Upper lobe of left lung (tissue), 6 donors: ENCODE measurements at places on chromosomes 6 and 20. TPM values are rescaled to one million over a fixed set of nuclear protein-coding genes. Genes with fewer than 3 reads are reported as not detected.

Gene HCRTR2
- 0.17 TPM for total RNA-seq

Gene MARCKS
- total RNA-seq: 63.4 TPM

Gene FAM50B
- 13.7 TPM for total RNA-seq

Gene SNAI1
- 4.1 TPM for total RNA-seq

- DNase-seq: no peak
- no peaks in the 10 kb centered on the region for H3K4me1 ChIP-seq
- no peak overlapping the region for H3K27ac ChIP-seq
- H3K36me3 ChIP-seq: no peaks in the 10 kb centered on the region
Observed at GRCh38 chr20:20814685-20815084, 102.2 kb upstream of the RALGAPA2 start.

- no peak overlapping the region for H3K4me3 ChIP-seq
- H3K27me3 ChIP-seq: no peaks in the 10 kb centered on the region
- no peaks in the 10 kb centered on the region for H3K4me1 ChIP-seq
Observed at GRCh38 chr20:56952258-56953047, 314.0 kb downstream of the BMP7 start.

- H3K36me3 ChIP-seq: no peaks in the 10 kb centered on the region
- H3K27ac ChIP-seq: no peak overlapping the region
- no peaks in the 10 kb centered on the region for H3K4me1 ChIP-seq
- DNase-seq: no peak
- no peak overlapping the region for H3K4me3 ChIP-seq
Observed at GRCh38 chr6:163830641-163831040, 416.1 kb downstream of the QKI start.

- H3K4me3 ChIP-seq: no peak overlapping the region
- no peak for DNase-seq
- no peaks in the 10 kb centered on the region for H3K27me3 ChIP-seq
- H3K4me1 ChIP-seq: peaks cover 11% of the 10 kb centered on the region
- no peaks in the 10 kb centered on the region for H3K36me3 ChIP-seq
Observed at GRCh38 chr20:32352121-32352720, 5.9 kb upstream of the ASXL1 start.

DNA sequence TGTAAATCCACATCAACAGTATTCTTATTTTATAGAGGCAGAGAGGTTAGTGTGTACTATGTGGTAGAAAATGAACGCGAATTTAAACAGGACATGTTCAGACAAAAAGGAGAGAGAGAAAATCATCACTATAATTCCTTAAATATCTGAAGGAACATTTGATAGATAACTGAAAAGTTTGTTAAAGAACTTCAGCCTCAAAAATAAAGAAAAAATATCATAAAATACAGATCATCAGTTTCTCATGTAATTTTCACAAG, 169.2 kb downstream of the PTPRK start:
- H3K36me3 ChIP-seq: no peaks in the 10 kb centered on the region
- H3K27ac ChIP-seq: no peak overlapping the region
- no peak overlapping the region for H3K4me3 ChIP-seq

- no peaks in the 10 kb centered on the region for H3K27me3 ChIP-seq
- no peaks in the 10 kb centered on the region for H3K4me1 ChIP-seq
- no peak overlapping the region for H3K4me3 ChIP-seq
- H3K27ac ChIP-seq: no peak overlapping the region
- H3K36me3 ChIP-seq: no peaks in the 10 kb centered on the region
Observed at GRCh38 chr6:125714441-125715090, 34.9 kb upstream of the HEY2 start.

DNA sequence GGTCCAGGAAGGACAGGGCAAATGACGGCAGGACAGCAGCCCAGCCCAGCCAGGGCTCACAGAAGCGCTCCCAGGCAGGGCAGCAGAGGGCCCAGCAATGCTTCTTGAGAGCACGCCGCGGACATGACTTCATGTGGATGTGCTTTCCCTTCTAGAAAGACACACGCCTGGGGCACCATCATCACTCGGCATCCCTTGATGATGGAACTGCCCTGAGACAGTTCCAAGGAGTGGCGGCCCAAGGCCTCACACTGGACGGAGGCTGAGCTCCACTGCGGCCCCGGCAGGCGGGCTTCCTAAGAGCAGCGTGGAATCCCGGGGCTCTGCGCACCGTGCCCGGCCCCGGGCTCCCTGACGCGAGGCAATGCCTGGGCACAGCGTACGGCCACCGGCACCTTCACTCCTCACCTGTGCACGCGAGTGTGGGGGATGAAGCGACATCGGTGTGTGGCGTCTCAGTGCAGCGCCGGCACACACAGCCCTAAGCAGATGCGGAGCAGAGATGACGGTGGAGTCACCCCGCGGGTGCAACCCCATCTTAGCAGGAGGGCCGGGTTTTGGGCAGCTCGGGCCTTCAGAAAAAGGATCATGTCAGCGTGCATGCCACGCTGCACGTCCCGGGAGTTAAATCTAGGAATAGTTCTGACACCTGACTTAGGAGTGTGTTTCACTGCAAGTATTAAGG, 86.6 kb downstream of the THBS2 start:
- no peaks in the 10 kb centered on the region for H3K36me3 ChIP-seq
- no peak overlapping the region for H3K27ac ChIP-seq
- peaks cover 6% of the 10 kb centered on the region for H3K4me1 ChIP-seq
- DNase-seq: no peak

DNA sequence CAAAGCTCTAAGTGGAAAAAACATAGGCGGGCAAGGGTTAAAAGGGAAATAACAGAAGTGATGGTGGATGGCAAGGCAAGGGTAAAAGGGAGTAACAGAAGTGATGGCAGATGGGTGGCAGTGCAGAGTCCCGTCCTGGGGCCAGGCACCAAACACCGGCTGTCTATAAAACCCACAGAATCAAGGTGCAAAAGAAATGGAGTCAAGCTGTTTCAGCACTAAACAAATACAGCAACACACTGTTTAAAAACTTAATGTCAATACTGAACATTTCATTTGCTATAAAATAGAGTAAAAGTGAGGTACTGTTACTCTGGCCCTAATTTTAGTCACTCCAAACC, 87.6 kb downstream of the MAN1A1 start:
- no peaks in the 10 kb centered on the region for H3K36me3 ChIP-seq
- peaks cover 16% of the 10 kb centered on the region for H3K4me1 ChIP-seq
- DNase-seq: no peak
- peak overlapping the region; percentile 38 for H3K27ac ChIP-seq

- H3K36me3 ChIP-seq: no peaks in the 10 kb centered on the region
- H3K27ac ChIP-seq: peak overlapping the region; percentile 85
- peak overlapping the region; percentile 57 for H3K4me3 ChIP-seq
- DNase-seq: no peak
- H3K27me3 ChIP-seq: no peaks in the 10 kb centered on the region
Observed at GRCh38 chr20:23046431-23046830, 3.0 kb downstream of the THBD start.

DNA sequence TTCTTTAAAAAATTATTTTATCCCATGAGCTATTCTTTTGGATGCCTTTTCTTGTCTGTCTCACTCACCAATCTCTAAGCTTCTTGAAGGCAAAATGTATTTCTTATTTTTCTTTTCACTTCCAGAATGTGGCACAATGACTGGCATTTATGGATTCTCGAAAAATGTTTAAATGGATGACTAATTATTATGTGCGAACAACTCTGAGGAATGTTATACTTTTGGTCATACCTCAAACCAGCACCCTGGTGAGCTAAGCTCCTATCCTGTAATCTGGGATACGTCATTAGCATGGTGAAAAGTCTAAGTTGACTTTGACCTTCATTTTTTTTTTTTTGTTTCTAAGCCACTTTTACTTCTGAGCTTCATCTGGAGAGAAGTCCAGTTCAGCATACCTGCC, 214.0 kb upstream of the CEP162 start:
- no peaks in the 10 kb centered on the region for H3K4me1 ChIP-seq
- no peaks in the 10 kb centered on the region for H3K27me3 ChIP-seq
- no peak for DNase-seq
- H3K27ac ChIP-seq: no peak overlapping the region
- H3K4me3 ChIP-seq: no peak overlapping the region

GRCh38 chr6:29679962-29680361, 990 bp downstream of the ZFP57 start:
- H3K27me3 ChIP-seq: no peaks in the 10 kb centered on the region
- DNase-seq: no peak
- no peaks in the 10 kb centered on the region for H3K4me1 ChIP-seq
- no peak overlapping the region for H3K27ac ChIP-seq

DNA sequence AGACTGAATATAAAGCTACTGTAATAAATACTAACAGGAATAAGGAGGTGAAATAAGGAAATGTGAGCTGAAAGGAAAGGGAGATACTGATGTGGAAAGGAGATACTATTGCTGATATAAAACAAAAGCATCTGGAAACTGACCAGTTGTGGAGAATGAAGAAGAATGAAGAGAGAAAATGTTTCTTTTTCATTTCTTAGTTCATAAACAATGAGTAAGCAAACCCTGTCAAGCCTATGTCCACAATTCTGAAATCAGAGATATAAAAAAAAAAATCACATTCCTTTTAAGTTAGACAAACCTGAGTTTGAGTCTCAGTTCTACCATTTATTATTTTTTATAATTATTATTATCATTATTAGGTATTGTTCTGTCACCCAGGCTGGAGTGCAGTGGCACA, 121.6 kb upstream of the GJE1 start:
- no peaks in the 10 kb centered on the region for H3K4me1 ChIP-seq
- no peak overlapping the region for H3K27ac ChIP-seq
- no peak overlapping the region for H3K4me3 ChIP-seq
- no peak for DNase-seq
- no peaks in the 10 kb centered on the region for H3K36me3 ChIP-seq

DNA sequence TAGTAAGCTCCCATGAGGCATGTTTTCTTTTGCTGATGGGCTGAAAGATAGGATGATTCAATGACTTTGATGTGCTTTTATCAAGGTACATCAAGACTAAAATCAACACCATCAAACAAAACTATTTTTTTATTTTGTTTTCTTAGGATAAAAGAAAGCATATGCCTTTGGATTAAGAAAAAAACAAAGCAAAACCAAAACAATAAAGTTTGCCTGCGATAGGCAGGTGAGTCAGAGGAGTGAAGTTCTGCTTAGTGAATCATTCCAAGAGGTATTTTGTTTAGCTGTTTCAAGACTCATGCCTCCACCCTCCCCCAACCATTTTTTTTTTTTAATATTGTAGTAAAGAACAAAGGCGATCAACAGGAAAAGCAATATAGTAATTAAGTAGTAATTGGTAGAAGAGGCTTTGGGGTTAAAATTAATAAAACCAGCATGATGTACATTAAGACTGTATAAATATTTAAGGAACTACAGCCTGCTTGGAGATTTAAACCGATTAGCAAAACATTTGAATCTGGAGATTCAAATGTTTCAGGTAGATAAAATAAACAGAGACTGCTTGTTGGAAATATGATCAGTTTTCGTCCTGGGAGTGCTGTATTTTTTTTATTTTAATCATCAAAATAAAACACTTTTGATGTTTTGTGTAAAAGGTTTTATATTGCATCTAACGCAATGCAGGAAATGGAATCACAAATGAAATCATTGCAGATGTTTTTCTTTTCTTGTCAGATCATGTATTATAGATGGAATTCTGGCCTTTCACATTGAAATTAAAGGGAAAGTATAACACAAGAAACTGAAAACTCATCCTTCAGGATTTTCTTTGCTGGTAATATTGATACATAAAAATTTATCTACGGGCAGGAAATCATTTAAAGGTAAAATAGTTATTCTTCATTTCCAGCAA, 482.3 kb upstream of the MANEA start:
- H3K4me3 ChIP-seq: no peak overlapping the region
- no peaks in the 10 kb centered on the region for H3K36me3 ChIP-seq
- DNase-seq: no peak
- no peaks in the 10 kb centered on the region for H3K4me1 ChIP-seq
